Fibroblast of skin of abdomen (primary cell): ENCODE measurements at places on chromosomes 5 and 9.

GRCh38 chr5:159402311-159402710 is 72.0 kb upstream of the IL12B start:
- peak; percentile 5 for DNase-seq

GRCh38 chr5:150320044-150320613 is 17.4 kb upstream of the ARSI start:
- peak; percentile 71 for DNase-seq

DNA sequence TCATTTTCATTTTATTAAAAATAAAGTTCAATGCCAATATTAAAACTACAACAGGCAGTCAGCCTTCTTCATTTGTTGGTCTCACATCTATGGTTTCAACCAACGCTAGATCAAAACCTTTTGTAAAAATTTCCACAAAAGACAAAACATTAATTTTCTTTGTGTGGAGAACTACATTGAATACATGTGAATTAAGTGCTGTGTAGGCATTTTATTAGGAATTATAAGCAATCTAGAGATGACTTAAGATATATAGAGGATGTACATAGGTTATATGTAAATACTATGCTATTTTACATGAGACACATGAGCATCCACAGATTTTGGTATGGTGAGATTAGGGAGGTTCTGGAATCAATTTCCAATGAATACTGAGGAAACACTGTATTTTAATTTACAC is 94.2 kb downstream of the CYLC2 start:
- DNase-seq = no peak

DNA sequence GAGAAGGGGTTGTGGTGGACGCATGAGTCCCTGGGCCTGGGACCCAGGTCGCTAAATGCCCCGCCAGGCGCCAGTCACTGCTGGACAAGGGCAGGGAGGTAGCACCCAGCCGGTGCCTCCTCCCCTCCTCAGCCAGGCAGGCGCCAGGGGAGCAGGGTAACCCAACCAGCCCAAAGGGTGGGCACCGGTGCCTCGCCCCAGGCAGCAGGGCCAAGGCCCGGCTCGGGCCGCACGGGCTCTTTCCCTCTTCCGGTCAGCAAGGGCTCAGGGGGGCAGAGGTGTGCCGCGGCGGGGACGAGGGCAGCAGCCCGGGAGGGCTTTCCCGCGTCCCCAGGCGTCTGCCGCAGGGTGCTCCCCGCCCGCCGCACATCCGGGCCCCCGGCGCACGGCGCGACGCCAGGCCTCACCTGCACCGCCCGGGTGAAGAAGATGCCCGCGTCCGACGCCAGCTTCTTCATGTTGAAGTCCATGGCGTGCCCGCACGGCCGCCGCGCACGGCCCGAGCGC is 393 bp downstream of the SH3GLB2 start:
- DNase-seq = no peak

GRCh38 chr5:77853353-77853907 is 77.3 kb upstream of the TBCA start:
- no peak for DNase-seq

- DNase-seq = peak; percentile 77
These were observed 232.6 kb downstream of the MAST4 start for GRCh38 chr5:66828548-66829357.

GRCh38 chr9:98795970-98796363 is 388 bp downstream of the ANKS6 start:
- peak; percentile 17 for DNase-seq

GRCh38 chr5:142109331-142110045 is 909 bp downstream of the NDFIP1 start:
- peak; percentile 19 for DNase-seq

- DNase-seq = no peak
These were observed 11.7 kb upstream of the FAT2 start for GRCh38 chr5:151602806-151603205.

- DNase-seq = no peak
These were observed 3.5 kb downstream of the PHF19 start for GRCh38 chr9:120873512-120873911.

GRCh38 chr9:95031711-95032461 is 285.6 kb downstream of the FANCC start:
- DNase-seq = no peak

DNA sequence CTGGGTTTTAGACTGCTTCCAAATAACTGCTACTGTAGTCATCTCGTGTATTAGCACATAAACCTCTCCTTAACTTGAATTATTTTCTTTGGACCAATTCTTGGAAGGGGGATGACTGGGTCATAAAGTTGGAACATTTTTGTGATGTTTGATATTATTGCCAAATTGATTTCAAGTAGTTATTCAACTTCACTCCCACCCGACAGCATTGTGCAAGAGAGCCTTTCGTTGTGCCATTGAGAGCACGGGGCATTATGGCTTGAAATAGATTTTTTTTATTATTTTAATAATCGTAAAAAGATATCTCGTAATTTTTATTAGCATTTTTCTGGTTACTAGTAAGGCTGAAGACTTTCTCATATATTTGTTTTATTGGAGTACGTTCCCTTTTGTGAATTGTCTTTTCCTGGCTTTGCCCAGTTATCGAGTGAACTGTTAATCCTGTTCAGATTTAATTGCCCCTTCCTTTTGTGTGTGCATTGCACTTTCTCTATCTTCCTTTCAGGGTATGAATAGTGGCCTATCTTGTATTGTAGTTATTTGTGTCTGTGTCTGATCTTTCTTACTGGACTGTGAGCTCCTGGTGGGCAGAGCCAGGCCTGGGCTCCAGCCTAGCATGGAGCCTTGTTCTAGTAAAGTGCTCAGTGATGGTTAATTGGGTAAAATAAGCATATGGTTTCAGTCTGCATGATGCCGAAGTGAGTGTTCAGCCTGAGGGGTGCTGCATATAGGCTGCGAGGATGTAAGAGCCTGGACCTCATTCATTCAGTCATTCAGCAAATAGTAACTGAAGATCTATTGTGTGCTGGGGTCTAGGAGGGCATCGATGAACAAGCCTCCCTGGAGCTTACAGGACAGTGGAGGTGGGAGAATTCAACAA is 93.5 kb upstream of the SHB start:
- DNase-seq = no peak

- DNase-seq = no peak
These were observed 5.5 kb downstream of the FOXB2 start for GRCh38 chr9:77024776-77025545.

DNA sequence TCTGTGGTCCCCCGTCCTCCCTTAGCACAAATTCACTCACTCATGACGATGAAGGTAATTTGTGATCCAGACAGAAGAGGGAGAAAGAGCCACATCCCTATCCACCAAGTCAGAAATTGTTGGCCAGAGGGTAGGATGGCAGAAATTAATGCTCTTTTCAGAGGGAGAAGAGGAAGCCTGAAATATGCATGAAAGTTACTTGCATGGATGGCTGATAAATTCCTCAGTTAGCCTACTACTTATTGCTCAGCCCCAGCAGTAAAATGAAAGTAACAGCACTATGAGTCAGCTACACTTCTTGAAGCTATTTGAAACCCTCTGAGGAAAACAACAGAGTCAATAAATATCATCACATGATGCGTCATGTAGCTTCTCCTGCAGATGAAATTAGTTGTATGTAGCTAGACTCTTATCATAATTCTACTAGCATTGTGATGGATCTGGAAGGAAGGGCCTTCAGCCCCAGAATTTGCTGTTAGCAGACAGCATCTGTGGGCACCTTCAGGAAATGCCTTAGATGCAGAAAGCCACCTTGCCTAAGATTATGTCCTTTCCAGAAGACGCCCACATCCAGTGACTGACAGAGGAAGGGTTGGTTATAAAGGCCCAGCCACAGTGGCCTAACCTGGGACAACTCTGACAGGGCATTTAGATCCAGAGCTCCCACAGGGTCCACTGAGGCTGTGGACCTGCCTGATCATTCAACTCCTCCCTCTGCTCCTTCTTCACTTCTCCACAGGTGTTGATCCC is 81.2 kb upstream of the CCDC112 start:
- DNase-seq = peak; percentile 91

DNA sequence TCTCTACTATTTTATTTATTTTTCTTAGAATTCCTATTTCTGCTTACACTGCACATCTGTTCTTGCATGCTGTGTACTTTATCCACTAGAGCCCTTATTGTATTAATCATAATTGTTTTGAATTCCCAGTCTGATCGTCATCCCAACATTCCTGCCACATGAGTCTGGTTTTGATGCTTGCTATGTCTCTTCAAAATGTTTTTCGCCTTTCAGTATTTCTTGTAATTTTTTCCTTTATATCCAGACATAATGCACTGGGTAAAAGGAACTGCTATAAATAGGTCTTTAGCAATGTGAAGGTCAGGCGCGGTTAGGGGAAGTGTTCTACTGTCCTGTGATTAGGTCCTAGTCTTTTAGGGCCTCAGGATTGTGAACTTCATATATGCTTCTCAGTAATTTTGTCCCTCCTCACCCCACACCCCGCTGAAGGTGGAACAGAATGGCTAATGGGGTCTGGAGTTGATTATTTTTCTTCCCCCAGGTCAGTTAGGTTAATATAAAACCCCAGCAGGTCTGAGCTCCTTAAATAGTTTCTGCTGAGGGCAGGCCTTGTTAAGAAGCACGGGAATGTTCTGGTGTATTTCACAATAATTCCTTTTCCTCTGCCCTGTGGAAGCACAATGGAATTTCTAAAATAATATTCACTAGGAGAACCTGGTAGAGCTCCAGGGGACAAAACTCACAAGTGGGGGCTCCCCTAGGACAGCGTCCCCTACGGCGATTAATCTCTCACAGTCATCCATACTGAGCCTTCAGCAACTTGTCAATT is 146.6 kb upstream of the TUT7 start:
- DNase-seq = peak; percentile 97

DNA sequence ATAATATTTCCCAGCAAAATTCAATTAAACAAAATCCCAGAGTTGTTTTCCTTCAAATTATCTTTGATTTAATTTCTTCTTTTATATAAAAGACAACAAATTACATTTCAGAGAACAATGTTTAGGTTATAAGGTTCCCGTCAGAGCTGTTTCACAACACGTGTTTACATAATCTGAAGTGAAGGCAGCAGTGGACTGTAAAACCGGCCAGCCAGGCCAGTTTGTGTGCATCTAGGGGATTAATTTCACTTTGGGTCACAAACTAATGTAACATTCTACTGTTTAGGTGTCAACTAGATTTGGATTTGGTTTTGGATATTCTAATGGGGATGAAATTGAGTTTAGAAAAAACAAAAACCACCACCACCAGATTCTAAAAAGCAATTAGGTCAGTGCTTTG is 86.5 kb upstream of the PLPP1 start:
- DNase-seq = no peak

- no peak for DNase-seq
These were observed 380.7 kb downstream of the MRPS30 start for GRCh38 chr5:45189481-45189880.

DNA sequence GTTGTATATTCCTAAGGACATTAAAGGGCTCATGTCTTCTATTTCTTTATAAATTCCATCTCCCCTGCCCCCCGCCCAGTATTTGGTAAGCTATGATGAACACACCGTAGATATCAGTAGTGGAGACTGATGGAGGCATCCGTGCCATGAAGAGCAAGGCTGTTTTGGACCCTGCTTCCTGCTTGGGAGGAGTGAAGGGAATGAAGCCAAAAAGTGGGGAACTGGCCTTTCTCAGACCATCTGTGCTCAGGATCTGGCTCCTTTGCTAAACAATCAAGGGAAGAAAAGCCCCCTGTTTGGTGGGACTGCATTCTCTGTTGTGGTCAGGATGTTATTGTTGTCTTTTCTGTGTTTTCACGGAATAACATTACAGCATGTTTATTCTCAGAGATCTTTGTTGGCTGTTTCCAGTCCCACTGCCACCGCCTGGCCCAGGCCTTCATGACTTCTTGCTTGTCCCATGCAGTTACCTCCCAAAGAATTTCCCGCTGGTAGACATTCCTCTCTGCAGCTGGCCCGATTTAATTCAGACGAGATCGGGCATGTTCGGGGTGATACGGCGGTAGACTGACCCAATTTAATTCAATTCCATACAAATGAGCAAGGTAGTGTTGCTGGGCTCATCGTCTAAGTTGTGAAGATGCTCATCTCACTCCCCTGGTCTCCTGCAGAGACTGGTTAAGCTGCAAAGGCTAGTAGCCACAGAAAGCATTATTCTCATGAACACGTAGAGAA is 31.4 kb upstream of the ANKH start:
- DNase-seq = no peak
